ENCODE measurements at places on chromosomes 5 and 9. TPM values are rescaled to one million over a fixed set of nuclear protein-coding genes. Genes with fewer than 3 reads are reported as not detected.

Gene SPRY4
- 16.6 TPM for total RNA-seq

DNA sequence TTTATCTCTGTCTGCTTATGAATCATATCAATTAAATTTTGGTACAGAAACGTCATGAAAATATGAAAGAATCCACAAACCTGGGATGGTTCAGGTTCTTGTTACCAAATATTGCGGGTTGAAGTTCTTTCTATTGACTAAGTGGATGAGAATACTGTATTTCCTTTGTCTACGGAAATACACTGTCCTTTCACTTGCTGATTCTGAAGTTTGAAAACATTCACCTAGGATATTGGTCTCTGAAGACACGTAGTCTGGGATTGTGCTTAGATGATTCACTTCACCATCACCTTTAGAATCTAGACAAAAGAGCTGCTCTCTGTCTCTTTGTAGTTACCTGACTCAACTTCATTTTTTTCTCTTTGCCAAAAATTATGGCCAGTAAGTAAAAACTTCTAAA lies 222.4 kb downstream of the FBN2 start:
- H3K4me3 ChIP-seq = no peak overlapping the region
- H3K4me1 ChIP-seq = no peaks in the 10 kb centered on the region
- H3K27me3 ChIP-seq = no peaks in the 10 kb centered on the region

DNA sequence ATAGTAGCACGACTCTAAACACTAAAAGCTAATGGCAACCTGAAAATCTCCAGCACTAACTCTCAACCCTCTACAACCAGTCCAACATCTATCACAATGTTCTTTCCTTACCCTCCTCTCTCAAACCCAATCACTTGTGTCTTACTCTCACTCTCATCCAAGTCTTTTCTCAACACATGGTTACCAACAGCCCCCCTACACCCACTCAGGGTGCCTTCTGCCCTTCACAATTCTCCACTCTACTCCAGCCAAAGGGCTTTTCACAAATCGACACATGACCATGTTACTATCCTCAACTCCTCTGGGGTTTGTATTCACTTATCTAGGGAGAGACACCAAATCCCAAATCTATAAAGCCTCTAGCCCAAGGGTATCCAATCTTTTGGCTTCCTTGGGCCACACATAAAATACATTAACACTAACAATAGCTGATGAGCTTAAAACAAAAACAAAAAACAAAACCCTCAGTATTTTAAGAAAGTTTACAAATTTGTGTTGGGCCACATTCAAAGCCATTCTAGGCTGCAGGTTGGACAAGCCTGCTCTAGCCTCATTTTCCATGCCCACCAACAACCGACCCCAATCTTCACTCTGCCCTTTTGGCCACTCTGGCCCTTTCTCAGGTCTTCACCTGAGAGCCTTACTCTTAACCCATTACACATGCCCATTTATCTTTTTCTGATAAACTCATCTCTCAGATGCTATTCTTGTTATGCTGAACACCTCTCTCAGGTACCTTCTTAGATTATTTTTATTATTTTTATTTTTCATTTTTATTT lies 11.7 kb downstream of the HSPA9 start:
- H3K27me3 ChIP-seq = no peaks in the 10 kb centered on the region
- no peak for DNase-seq
- no peak overlapping the region for H3K4me3 ChIP-seq
- H3K27ac ChIP-seq = no peak overlapping the region
- H3K36me3 ChIP-seq = peaks cover 59% of the 10 kb centered on the region

DNA sequence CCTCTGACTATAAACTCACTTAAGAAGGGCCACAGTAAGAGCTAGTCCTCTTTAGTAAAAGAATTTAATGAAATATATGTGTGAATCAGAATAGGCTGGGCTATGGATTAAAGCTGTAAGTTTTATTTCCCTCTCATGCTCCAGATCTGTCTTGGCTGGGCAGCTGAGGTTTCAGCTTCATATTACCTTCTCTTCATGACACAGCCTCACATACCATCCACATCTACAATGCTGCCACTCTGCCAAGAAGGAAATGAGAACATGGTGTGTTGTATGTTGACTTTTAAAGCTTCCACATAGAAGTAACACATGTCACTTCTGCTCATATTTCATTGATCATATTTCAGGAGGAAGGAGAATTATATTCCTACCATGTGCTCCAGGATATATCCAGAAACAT lies 776.0 kb upstream of the ACO1 start:
- no peak overlapping the region for H3K4me3 ChIP-seq
- H3K27me3 ChIP-seq = no peaks in the 10 kb centered on the region
- H3K36me3 ChIP-seq = no peaks in the 10 kb centered on the region
- H3K4me1 ChIP-seq = no peaks in the 10 kb centered on the region
- no peak for DNase-seq

Data from kidney (tissue), 22 donors.